ENCODE measurements at places on chromosomes 6 and 20.

- DNase-seq: no peak
Measured at GRCh38 chr6:46367354-46368168, 123.7 kb downstream of the RCAN2 start.

GRCh38 chr6:154196333-154196885 lies 157.4 kb downstream of the OPRM1 start:
- no peak for DNase-seq

GRCh38 chr20:49672096-49672664 lies 41.5 kb downstream of the B4GALT5 start:
- no peak for DNase-seq

DNA sequence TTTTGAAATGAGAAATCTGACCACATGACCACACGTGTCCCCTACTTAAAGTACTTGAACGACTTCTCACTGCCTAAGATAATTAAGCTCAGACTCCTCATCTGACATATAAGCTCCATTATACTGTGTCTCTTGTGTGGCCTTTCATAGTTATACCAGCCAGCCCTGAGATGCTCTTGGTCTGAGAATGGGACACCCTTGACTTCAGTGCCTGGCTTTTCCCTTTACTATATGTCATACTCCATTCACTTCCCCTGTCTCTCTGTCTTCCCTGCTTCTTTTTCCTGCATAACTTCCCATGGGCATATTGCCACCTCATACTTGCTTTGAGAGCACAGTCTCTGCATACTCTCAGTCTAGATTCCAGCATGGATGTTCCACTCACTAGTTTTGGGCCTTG lies 53.4 kb upstream of the TINAG start:
- no peak for DNase-seq

- no peak for DNase-seq
Measured at GRCh38 chr6:159701413-159701999, 8.5 kb upstream of the SOD2 start.

DNA sequence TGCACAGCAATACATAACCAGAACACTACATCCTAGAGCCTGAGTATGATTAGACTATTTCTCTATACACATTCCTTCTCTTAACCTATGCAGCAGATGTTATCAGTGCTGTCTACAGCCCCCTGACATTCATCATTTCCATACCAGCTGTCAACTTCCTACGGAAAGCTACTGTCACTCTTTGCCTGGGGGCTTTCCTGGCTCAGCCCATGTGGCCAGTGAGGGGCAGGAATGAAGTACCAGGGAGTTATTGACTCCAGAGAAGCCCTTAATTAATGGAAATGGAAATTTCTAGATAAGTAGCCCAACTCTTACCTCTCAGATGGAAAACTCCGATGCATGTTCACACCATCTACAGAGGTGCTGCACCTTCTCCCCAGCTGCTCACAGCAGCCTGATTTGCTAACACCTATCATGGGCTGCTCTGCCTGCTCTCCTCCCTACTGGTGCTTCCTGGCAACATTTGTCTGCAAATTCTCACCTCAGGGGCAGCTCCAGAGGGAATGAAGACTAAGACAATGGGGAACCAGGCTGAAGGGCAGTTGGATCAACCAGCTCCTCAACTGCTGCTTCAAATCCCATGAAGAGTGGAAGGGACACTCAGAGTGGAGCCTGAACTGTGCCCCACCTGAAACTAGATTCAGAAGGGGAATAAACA lies 59.6 kb downstream of the LINC00237 start:
- DNase-seq: no peak

DNA sequence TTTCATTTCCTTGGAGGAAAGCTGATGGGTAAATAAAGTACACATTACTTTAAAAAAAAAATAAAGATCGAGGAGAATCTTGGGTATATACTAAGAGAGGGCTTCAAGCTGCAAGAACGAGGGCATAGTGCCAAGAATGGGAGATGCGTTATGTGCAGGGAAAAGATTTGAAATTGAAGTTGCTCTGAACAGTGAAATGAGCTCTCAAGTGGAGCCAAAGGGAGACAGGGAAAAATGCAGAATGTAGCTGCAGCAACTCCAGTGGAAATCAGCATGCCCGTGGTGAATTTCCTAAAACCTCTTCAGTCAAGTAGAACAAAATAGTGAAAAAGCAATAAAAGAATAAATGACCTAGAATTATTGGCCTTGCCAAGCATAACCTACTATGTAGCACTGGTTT lies 11.4 kb upstream of the COL9A1 start:
- DNase-seq: no peak

DNA sequence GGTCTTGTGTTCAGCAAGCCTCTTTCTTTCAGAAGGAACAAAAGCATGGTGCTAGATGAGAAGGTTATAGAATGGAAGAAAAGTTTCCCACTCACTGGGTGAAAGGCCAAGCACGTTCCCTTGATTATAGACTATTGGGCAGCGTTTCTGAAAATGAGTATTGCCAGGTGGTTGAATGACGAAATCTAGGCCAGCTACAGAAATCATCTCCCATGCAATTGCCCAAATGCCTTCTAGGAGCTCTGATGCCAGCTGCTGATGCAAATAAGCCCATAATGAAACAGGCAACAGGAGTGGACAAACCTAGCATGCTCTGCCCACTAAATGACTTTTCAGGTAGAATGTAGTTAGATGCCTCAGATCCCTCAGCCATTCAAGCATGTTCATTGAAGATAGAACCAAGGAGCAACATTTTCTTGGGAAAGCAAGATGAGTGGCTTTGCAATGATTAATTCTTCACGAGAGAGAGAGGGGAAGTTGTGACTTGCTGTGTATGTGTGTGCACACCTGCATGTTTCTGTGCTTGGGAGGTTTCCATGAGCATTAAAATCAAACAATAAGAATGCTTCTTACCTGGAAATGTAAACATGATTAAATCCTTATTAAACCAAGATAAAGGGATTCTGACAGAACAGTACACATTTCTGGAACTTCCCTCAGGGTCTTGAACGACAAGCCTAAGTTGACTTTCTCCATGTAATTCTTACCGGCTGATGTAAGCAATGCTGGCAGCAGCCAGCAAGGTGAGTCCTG lies 43.6 kb downstream of the ADTRP start:
- DNase-seq: no peak

GRCh38 chr6:156957931-156958547 lies 180.9 kb downstream of the ARID1B start:
- DNase-seq: no peak

- DNase-seq: no peak
Measured at GRCh38 chr6:20565342-20565741, 31.1 kb downstream of the CDKAL1 start.

DNA sequence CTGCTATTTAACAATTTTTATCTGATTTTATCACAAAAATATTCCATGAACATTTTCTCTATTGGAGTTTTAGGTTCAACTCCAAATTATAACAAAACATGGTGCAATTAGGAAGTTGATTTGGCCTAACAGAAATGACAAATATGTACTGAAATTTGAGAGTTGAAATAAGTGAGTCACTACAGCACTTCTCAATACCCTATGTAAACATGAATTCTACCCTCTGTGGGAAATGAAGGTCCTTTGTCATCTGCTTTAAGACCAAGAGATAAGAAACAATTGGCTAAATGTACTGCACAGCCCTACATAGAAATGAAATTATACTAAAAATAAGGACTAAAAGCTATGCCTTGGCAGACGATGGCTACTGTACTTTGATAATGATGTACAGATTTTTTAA lies 86.2 kb upstream of the BEND6 start:
- DNase-seq: no peak

- DNase-seq: no peak
Measured at GRCh38 chr6:143867236-143867635, 3.0 kb downstream of the ZC2HC1B start.

GRCh38 chr6:47238456-47238995 lies 71.2 kb downstream of the TNFRSF21 start:
- DNase-seq: no peak

DNA sequence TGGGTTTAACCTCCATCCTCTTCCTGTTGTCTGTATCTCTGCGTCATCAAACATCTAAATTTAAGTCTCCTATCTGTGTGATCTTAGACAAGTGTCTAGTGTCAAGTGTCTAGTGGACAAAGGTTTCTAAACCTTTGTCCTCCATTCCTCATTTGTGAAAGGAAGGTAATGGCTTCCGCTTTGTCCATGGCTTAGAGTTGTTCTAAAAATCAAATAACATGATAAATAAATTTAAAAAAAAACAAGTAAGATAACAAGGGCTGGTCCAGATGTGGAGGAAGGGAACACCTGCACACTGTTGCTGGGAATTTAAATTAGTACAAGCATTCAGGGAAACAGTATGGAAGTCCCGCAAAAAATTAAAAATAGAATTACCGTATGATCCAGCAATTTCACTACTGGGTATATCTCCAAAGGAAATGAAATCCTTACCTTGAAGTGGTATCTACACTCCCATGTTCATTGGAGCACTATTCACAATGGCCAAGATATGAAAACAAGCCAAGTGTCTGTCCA lies 17.6 kb upstream of the SERPINB1 start:
- DNase-seq: no peak

- no peak for DNase-seq
Measured at GRCh38 chr20:36830791-36831691, 44.9 kb upstream of the TLDC2 start.

GRCh38 chr6:282177-282866 lies 10.0 kb upstream of the DUSP22 start:
- DNase-seq: no peak

DNA sequence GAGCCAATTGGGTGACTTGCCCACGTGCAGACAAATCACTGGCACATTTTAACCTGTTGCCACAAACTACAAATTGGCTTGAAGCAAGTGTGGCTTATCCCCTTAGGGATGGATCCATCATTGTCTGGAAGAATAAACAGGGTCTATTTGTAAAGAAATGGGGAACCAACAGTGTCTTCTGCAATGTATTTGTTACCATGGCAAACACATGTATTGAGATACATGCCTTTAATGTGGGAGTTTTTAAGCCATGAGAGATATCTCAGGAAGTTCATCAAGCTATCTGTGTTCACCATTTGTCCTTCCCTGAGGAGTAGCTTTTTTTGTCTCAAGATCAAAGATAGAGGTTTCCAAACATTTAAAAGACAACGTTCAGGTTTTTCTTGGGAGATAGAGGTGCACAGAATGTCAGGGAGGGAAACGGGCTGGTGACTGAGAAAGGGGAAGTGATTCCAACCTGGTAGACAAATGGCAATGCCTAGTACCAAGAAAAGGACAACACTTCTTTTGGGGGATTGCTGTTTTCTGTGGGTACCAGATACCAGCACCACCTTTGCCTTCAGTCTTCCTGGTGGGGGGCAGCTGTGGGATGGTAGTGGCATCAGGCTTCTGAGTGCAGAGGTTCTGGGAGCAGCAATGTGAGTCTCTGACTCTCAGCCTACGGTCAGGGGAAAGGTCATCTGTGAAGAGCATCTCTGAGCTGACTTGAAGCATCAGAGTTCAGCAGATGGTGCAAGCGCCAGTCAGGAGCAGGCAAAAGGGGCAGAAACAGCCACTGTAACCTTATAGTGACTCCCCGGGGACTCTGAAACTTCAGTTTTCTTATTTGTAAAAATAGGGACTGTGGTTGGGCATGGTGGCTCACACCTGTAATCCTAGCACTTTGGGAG lies 20.1 kb upstream of the BCAS1 start:
- DNase-seq: no peak

GRCh38 chr20:19885939-19886660 lies 128.0 kb downstream of the RIN2 start:
- DNase-seq: no peak

DNA sequence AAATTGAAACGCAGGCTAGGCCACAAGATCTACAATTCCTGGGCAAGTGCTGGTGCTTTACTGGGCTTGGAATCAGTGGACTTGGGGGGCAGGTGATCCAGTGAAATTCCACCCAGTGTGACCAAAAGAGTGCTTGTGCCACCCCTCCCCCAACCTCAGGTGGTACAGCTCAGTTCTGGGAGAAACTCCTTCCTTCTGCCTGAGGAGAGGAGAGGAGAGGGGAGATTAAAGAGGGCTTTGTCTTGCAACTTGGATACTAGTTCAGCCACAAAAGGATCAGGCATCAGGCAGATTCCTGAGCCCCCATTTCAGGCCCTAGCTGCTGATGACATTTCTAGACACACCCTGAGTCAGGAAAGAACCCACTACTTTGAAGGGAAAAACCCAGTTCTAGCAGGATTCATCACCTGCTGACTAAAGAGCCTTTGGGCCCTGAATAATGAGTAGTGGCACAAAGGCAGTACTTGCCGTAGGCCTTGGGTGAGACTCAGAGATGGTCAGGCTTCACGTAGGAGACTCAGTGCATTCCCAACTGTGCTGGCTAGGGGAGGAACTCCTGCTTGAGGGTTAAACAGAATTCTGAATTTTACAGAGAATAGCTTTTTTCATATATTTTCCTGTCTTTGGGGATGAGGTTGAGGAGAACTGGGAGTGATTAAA lies 446.7 kb downstream of the BMP2 start:
- no peak for DNase-seq

DNA sequence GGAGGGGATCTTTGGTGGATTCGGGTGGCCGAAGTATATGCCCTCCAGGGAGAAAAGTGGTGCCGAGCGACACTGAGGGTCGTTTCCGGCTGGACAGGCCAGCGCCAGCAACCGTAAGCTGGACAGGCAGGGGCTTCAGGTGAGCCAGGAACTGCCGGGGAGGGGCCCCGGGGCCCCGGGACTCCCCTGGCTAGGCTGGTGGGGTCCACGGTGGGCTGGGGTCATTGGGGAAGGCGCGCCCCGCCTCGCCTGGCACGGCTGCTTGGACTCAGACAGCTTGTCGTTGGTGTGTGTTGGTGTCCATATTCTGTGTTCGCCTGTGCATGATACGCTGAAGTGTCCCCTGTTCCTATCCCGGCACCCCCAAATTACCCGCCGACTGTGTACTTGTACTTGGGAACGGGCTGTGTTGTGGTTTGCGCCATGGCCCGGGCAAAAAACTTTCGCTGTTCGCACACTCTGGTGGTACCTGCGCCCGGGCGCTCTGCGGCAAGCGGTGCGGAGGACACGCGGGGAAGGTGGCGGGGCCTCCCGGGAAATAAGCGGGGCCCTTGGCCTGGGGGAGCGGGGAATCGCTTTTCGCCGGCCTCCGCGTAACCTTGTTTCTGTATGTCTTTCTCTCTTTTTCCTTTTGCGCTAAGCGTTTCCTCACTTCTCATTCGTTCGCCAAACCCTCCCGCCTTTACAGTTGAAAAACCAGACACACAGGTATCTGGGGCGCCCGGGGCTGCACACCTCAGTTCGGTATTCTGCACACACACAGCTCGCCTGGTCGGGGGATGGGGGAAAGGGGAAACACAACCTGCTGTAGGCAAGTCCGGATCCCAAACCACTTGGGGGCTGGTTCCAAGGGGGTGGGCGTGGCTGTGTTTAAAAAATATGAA lies 3.2 kb downstream of the GNAS start:
- DNase-seq: no peak

GRCh38 chr20:891058-891705 lies 25.0 kb downstream of the ANGPT4 start:
- DNase-seq: no peak

DNA sequence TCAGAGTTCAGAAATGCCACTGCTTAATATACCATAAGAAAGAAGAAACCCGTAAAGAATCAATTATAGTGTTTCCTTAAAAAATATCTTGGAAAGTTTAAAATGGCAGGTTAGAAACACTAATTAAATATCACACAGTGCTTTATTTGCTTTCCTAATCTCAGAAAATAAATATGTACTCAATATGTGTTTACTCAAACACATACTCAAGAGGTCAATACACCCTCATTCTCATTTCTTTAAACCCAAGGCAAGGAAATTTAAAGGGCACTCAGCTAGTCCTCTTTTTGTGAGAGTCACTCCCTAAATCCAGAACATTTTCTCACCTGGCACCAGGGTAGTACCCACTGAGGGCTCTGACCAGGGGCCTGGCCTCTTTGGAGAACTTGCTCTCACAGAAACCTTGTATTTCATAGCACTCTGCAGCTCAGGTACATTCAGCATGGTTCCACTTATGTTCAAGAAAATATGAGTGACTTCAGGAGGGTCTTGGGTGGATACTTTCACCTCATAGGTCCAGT lies 38.2 kb downstream of the ROS1 start:
- no peak for DNase-seq
